ENCODE measurements at places on chromosomes 5 and 9.

DNA sequence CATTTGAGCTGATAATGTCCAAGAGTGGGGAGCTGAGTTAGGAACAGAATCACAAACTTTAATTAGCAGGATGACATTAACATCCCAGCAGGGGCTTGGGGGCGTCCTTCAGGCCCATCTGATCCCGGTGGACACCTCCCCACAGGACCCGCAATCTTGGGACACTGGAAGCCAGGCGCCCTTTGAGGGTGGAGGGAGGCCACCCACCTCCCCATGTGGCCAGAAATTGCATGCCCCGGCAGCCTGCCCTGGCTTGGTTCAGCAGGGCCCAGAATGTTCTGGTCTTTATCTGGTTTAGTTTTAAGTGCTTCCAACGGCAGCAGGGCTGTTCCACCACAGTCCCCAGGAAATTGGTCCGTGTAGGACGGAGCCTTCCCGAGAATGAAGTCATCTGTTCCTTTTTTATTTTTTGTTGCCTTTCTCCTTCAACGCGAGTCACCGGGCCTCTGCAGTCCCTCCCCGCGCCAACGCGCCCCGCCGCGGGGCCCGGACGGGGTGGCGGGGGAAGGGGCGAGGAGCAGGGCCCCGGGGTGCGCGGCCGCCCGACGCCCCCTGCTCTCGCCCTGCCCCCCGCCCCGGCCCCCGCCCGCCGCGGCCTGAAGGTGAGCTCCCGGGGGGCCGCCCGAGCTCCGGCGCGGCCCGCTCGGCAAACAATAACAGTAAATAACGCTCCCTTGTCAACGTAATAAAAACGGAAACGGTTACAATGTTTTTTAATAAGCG, 207.9 kb downstream of the C9orf50 start:
- no peak for DNase-seq

DNA sequence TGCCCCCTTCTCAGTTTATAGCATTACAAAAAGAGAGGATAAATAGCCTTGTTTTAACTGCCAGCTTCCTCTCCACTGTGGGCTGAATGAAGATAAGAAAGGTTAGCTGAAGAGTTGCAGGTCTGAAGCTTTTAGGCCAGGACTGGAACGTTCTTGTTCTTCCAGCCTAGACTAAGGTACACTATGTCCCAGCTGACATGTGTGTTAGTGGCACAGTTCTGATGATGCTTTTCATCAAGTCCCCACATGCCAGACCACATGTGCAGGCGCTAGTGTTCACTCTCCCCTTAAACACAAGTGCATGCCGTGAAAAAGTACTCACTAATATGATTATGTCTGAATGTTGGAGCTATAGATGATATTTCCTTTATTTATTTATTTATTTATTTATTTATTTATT, 40.7 kb downstream of the STXBP1 start:
- no peak for DNase-seq

DNA sequence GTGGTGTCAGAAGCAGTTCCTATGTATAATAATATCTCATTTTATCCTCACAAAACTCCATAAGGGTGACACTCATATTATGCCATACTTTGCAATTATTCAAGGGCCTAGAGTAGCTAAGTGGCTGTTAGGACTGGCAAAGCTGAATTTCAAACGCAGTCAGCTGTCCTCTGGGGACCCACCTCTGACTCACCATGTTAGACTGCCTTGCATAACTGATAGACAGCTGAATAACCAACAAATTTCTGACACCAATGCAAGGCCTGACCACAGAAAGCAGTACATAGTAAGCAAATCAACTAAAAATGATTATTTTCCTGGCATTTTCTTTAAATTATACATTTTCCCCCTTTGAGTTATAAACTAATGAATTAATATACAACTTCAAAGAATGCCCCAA, 251.6 kb upstream of the PTGER4 start:
- no peak for DNase-seq

GRCh38 chr5:120544043-120544442, 79.9 kb downstream of the PRR16 start:
- DNase-seq, result no peak

GRCh38 chr5:54547711-54548250, 30.2 kb downstream of the SNX18 start:
- DNase-seq, result no peak

GRCh38 chr9:899440-900184, 58.1 kb downstream of the DMRT1 start:
- DNase-seq, result no peak

DNA sequence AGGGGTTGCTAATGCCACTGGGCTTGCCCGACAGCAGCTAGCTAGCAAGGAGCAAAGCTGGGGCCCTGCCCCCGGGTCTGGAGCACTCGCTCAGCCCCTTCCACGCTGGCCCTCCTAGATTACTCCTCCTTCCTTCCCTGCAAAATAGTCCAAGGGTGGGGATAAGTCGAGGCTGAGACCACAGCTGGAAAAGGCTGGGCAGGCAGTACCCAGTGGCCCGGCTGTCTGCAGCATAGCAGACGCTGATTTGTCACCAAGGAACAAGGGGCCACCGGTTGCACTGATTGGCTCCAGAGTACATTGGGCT, 73.9 kb downstream of the ADAMTS2 start:
- DNase-seq, result no peak

DNA sequence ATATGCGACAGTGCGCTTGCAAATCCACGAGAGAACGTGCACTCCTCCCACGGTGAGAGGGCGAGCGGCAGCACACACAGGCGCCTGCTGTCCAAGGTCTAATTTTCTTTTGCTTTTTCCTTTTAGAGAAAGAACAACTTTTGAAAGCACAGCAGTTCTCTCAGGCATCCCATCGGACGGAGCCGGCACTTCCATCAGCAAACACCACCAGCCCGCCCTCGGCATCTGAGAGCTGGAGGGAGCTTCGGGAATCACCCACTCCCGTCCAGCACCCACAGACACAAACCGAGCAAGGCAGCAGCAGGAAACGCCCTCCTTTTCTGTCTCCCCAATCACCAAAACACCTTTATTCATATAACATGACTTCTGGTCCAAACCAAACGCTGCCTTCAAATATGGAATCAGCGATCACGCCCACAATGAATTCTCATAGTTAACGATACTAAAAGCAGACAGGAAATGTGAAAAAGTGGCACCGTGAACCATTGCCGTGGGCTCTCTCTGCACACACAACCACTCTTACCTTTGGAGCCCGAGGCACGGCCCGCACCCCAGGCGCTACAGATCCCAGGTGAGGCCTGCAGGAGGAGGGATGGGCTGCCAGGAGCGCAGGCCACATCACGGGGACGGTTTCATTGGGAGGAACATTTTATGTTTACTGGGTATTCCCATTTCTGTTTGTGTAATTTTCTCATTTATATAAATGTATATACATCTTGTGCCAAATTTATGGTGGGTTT, 14.2 kb downstream of the LPCAT1 start:
- no peak for DNase-seq

DNA sequence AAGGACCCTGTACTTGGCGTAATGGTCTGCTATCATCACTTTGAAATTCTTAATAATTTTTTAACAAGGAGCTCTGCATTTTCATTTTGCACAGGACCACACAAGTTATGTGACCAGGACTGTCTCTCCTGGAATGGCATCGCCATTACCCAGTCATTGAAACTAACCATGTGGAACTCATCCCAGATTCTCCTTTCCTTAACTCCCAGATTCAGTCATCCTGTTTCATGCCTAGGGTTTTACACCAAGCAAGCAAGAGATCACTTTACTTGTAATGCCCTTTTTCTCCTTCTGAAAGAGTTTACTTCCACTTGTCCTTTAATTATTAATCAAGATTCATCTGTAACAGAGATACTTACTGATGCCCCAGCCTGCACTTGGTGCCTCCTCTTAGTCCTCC, 12.0 kb downstream of the FRMD3 start:
- DNase-seq, result no peak

GRCh38 chr9:120186276-120186675, 393.7 kb downstream of the CDK5RAP2 start:
- no peak for DNase-seq

GRCh38 chr5:125970631-125971307, 452.4 kb upstream of the GRAMD2B start:
- DNase-seq, result no peak

GRCh38 chr5:68729678-68730077, 364.1 kb upstream of the SLC30A5 start:
- DNase-seq, result no peak

DNA sequence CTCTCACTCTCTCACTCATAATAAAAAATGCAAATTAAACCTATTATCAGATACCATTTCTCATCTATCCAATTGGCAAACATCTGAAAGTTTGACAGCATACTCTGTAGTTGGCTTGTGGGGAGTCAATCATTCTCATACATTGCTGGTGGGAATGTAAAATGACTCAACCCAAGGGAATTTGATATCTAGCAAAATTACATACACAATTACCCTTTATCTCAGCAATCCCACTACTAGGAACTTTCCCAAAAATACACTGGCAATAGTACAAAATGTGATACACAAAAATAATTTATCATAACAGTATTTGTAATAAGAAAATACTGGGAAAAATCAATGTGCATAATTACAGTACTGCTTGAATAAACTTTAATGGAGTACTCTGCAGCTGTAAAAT, 731.3 kb downstream of the DTWD2 start:
- no peak for DNase-seq

DNA sequence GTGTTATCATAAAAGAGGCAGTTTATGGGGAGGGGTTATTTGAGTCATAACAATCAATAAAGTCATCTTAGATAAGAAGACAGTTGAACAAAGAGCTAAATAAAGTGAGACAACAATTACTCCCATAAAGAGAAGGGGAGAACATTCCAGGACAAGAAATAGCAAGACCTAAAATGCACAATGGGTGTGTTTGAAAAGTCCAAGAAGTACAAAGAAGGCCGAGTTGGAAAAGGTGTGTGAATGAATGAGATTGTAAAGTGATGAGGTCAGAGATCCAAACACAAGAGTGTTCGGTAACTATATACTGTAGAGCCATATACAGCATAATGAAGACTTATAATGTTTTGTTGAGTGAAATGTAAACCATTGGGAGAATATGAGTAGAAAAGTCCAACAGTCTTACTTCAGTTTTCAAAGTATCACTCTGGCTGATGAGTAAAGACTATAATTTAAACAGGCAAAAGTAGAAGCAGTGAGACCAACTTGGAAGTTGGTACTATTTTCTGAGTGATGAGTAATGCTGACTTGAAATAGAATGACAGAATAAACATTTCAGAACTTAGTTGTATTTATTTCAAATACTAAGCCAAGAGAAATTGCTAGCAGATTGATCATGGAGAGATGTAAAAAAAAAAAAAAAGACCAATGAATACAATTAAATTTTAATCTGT, 868.7 kb upstream of the CDH9 start:
- DNase-seq, result no peak

DNA sequence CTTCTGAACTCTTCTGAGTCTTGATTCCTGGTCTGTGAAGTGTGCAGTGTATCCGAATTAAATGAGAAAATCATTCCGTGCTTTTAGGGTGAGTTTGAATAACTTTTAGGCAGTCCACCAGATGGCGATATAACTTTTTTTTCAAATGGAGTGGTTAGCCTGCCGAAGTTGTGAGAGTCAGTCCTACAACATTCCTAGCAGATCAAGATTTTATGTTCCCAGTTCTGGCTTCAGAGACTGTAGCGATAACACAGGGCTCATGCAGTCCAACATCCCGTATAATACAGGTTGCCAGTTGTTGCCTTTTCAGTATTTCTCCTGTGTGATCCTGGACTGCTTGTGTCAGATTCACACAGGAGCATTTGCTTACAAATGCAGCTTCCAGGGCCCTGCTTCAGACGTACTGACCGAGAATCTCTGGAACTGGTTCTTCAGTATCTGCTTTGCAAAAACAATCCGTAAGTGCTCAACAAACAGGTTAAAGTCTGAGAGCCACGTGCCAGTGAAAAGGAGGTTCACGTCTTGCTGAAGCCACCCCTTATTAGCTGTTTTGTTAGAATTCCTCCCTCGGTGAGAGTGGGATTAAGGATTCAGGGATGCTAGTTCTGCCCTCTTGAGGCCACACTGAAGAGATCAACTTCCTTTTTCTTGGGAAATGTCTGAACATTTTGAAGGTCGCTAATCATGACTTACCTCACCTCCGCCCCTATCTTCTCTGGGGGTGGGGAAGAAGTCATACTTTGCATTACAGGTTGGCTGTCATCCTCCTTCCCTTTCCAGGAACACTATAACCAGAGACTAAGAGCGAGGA, 22.8 kb downstream of the SMIM3 start:
- DNase-seq, result no peak

GRCh38 chr5:9324348-9325077, 221.4 kb downstream of the SEMA5A start:
- DNase-seq, result no peak

- DNase-seq, result no peak
Observed at GRCh38 chr5:13662626-13663025, 281.9 kb downstream of the DNAH5 start.

GRCh38 chr5:9661316-9662015, 31.3 kb upstream of the TAS2R1 start:
- no peak for DNase-seq

DNA sequence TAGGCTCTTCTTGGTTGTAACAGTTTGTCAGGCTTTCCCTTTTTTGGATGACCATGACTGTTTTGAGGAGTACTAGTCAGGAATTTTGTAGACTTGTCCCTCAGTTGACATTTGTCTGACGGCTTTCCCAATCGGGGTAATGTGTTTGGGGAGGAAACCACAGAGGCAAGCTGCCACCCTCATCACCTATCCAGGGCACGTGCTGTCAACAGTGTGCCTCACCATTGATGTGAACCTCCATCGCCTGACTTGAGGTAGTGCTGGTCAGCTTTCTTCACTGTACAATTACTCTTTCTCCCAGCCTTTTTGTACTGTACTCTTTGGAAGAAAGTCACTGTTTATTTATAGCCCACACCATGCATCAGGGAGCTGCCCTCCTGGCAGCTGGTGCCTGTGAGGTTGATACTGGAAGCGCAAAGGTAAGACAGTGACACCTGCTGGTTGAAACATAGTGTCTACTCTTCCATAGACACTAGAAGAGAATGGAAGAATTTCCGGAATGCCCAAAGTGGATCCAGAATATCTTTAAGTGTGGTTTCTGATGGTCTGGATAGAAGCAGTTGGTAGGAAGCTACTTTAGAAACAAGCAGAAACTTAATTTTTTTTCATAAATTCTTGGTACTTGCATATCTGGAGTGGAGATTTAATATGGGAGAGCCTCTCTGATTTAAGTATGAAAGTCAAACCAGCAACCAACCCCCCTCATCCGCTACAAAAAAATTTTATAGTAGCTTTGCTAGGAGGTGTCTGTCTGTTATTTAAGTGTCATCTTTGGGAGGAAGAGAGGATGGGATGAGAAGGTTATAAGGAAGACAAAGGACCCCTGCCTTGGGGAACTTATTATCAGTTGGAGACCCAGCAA, 69.3 kb downstream of the SNX30 start:
- no peak for DNase-seq

- no peak for DNase-seq
Observed at GRCh38 chr5:91277093-91277626, 106.0 kb downstream of the ARRDC3 start.

DNA sequence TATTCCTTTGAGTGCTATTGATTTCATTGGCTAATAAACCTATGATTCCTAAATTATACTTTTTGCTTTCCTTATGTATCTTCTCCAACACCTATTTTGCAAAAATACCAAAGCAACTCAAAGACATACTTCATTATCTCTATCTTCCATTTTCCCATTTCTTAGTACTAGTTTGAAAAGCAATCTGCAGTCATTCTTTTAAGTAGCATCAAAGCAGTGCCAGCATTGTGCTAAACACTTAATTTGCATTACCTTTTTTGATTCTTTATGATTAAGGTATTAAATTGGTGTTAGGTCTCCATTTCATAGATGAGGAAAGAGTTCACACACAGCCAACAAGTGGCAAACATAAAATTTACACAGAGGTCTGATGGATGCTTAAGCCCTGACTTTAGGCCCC, 330.3 kb downstream of the ARL15 start:
- no peak for DNase-seq

All from activated T-cell treated with anti-CD3 and anti-CD28 coated beads, Interleukin-2, amount 50 U/mL, for 24 hours (primary cell).